ENCODE measurements at places on chromosomes 16 and 17. TPM values are rescaled to one million over a fixed set of nuclear protein-coding genes. Genes with fewer than 3 reads are reported as not detected.

GRCh38 chr16:82481455-82481854, 145.3 kb upstream of the CDH13 start:
- H3K4me3 ChIP-seq: no peak overlapping the region
- no peak overlapping the region for H3K27ac ChIP-seq
- no peaks in the 10 kb centered on the region for H3K36me3 ChIP-seq
- peaks cover 67% of the 10 kb centered on the region for H3K27me3 ChIP-seq
- no peaks in the 10 kb centered on the region for H3K4me1 ChIP-seq

GRCh38 chr16:30875871-30876801, 17.7 kb downstream of the BCL7C start:
- DNase-seq: no peak
- peaks cover 19% of the 10 kb centered on the region for H3K36me3 ChIP-seq
- peak overlapping the region; percentile 88 for H3K4me3 ChIP-seq
- H3K27ac ChIP-seq: peak overlapping the region; percentile 100

GRCh38 chr17:40558300-40558889, 6.9 kb downstream of the CCR7 start:
- H3K4me1 ChIP-seq: peaks cover 36% of the 10 kb centered on the region
- no peak overlapping the region for H3K4me3 ChIP-seq
- H3K36me3 ChIP-seq: no peaks in the 10 kb centered on the region
- peak; percentile 35 for DNase-seq

GRCh38 chr16:12837291-12837690, 33.6 kb upstream of the CPPED1 start:
- no peak overlapping the region for H3K4me3 ChIP-seq
- no peaks in the 10 kb centered on the region for H3K36me3 ChIP-seq
- no peak for DNase-seq
- peaks cover 5% of the 10 kb centered on the region for H3K27me3 ChIP-seq
- H3K4me1 ChIP-seq: no peaks in the 10 kb centered on the region
- H3K27ac ChIP-seq: no peak overlapping the region

DNA sequence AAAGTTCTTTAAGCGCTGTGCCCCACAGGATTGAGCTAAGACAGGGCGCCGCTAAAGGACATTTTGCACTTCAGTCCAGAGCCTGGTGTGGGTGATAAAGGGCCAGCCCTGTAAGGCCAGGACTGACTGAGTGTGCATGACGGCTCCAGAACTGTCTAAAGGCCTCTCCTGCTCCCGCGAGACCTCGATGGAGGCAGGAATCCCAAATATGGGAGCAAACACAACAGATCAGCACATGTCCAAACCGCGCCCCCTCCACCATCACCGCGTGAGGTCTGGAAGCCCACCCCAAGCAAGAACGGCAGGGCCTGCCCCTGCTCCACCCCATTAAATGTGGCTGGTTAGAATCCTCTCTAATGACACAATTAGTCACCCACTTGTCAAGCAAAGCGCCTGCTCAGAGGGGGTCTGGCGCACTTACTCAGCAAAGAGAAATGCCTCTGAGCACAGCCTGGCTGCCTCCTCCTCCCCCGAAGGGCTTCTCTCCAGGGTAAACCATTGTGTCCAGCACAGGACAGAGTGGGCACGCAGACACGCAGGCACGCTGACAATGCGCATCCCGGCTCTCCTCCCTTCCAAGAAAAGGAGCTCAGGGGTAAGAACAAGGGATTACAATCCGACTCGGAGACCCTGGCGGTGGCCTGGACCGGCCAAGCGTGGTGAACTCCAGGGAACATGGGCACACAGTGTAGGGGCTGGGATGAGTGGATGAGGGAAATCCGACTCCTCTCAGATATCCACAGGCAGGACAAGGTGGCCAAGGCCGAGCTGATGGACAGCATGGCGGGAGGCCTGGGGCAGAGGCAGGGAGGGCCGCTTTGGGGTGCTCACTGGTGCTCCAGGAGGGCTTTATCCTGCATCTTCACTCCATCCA, 1.5 kb downstream of the MXRA7 start:
- peak overlapping the region; percentile 89 for H3K27ac ChIP-seq
- peak overlapping the region; percentile 76 for H3K4me3 ChIP-seq
- peaks cover 9% of the 10 kb centered on the region for H3K36me3 ChIP-seq
- DNase-seq: peak; percentile 64

DNA sequence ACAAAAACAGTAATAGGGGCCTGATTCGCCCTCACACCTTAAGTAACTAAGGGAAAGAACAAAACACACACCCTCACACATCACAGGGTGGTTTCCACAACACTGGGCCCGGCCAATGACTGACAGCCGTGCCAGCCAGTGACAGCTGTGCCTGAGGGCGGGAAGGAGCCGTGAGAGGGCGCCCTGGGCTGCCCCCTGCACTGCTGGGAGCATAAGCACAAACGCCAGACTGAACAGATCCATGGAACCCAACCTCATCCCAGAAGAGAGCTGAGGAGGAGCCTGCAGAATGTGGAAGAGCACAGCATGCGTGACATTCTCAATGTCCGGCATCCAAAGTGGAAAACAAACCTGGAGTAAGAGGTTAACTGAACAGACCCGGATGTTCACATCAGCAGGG, 16.0 kb downstream of the CSNK1D start:
- peak overlapping the region; percentile 59 for H3K27ac ChIP-seq
- H3K4me3 ChIP-seq: no peak overlapping the region
- H3K36me3 ChIP-seq: peaks cover 60% of the 10 kb centered on the region
- peaks cover 5% of the 10 kb centered on the region for H3K4me1 ChIP-seq
- H3K27me3 ChIP-seq: no peaks in the 10 kb centered on the region
- no peak for DNase-seq

- no peak overlapping the region for H3K27ac ChIP-seq
- no peak for DNase-seq
- H3K27me3 ChIP-seq: no peaks in the 10 kb centered on the region
- H3K4me3 ChIP-seq: no peak overlapping the region
- peaks cover 12% of the 10 kb centered on the region for H3K4me1 ChIP-seq
Measured at GRCh38 chr16:84643180-84643583, 5.1 kb upstream of the KLHL36 start.

DNA sequence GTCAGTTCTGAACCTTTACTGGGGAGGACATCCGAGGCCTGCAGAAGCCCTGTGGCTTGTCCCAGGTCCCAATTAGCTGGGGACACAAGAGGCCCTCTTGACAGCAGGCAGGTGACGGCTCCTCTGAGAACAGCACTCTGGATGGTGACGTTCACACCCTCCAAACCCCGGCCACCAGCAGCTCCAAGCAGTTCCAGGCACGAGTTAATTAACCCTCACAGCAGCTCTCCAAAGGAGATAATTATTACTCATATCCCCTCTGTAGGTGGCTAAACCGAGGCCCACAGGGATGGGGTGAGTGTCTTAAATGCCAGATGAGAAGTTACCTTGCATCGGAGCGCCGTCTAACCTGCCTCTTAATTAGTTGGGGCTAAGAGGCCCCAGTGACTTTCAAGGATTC, 168.9 kb upstream of the CIBAR2 start:
- DNase-seq: no peak
- peaks cover 30% of the 10 kb centered on the region for H3K4me1 ChIP-seq
- peaks cover 2% of the 10 kb centered on the region for H3K36me3 ChIP-seq

CHP2 gene
- total RNA-seq: not detected

TNFRSF13B gene
- total RNA-seq: not detected

- H3K4me3 ChIP-seq: no peak overlapping the region
- no peak for DNase-seq
- H3K4me1 ChIP-seq: peaks cover 11% of the 10 kb centered on the region
- H3K27me3 ChIP-seq: peaks cover 14% of the 10 kb centered on the region
- H3K36me3 ChIP-seq: no peaks in the 10 kb centered on the region
Measured at GRCh38 chr16:67302076-67302475, 22.7 kb downstream of the PLEKHG4 start.

GRCh38 chr16:50279504-50279865, 13.1 kb downstream of the ADCY7 start:
- no peaks in the 10 kb centered on the region for H3K4me1 ChIP-seq
- no peak overlapping the region for H3K27ac ChIP-seq
- H3K36me3 ChIP-seq: peaks cover 3% of the 10 kb centered on the region
- no peak for DNase-seq
- H3K27me3 ChIP-seq: no peaks in the 10 kb centered on the region
